ENCODE measurements at places on chromosomes 1 and 21.

DNA sequence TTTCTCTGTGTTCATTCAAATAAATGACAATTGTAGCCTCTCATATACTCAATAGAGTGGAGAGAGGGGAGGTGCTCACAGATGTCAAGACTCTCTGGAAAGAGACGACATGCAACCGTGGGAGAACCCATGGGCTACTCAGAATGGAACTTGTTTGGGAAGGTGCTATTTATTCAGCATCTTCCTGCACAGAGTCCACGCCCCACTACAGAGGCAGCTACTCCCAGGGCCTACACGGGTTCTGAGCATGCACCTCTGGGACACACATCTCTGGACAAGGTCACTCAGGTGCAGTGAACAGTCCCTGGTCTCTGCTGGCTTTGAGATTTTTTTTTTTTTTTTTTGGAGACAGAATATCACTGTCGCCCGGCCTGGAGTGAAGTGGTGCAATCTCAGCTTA is 64.1 kb downstream of the NID1 start:
- no peak for DNase-seq

GRCh38 chr21:15904389-15904788 is 174.6 kb downstream of the USP25 start:
- no peak for DNase-seq

DNA sequence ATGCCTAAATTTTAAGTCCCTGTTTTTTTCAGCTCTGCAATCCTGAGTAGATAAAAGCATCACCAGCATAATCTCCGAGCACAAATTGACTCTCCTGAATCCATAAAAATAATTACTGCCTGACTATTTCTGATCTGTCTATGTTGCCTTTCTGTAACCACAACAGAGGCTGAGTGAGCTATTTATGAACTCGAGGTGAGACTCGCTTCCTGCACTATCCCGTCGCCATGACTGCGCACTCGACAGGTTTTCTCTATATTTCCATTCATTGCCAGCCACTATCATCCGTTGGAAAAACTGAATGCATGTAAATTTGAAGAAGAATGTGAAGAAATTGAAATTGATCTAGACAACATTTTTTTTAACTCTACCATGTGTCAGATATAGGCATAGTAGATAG is 897.2 kb downstream of the ADGRL2 start:
- DNase-seq: no peak

DNA sequence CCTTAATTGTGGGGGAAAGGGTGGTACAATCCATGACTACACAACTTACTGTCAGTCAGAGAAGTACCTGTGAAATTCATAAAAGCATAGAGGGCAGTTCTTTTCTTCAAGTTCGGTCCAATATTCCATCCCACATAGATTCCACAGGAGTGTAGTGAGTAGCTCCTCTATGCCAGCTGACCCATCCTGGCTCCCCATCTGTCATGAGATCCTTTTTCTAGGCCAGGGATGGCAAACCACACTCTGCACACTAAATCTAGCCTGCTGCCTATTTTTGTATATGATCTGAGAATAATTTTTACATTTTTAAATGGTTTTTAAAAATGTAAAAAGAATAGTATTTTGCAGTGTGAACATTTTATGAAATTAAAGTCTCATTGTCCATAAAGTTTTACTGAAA is 107.0 kb upstream of the TSPAN2 start:
- DNase-seq: no peak

DNA sequence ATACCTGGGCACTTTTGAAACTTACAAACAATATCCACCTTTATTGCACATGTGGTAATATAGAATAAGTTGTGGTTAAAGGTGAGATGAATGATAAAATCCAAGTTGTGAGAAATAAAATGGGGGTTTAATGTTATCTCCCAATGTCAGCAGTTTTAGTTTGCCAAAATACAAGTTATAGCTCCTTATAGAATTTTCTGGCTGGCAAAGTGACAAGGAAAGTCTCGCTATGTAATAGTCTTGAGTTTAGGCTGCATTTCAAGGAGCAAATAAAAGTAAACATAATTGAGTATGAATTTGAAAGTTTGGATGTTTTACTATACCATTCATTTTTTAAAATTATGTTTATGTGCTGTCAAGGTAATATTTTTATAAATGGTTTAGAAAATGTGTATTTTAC is 15.0 kb upstream of the NEXN start:
- DNase-seq: no peak

GRCh38 chr1:107362468-107363140 is 221.8 kb downstream of the NTNG1 start:
- DNase-seq: no peak

- no peak for DNase-seq
These were observed 39.5 kb upstream of the NEK7 start for GRCh38 chr1:198117267-198117666.

DNA sequence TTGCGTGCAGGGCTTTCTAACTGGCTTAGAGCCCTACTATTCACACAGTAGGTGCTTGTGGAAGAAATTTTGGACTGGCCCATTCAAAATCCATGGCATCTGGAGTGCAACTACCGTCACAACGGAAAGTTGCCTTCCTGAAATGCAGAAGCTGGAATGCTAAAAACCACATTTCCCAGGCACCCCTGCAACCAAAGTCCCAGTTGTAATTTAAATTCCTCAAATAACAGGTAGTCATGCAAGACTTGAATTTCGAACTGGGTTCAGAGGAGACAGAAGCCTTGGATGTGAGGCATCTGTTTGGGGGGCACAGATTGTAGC is 186.7 kb downstream of the TOMM20 start:
- DNase-seq: no peak

- DNase-seq: no peak
These were observed 85.2 kb downstream of the ARHGEF10L start for GRCh38 chr1:17624611-17625233.

DNA sequence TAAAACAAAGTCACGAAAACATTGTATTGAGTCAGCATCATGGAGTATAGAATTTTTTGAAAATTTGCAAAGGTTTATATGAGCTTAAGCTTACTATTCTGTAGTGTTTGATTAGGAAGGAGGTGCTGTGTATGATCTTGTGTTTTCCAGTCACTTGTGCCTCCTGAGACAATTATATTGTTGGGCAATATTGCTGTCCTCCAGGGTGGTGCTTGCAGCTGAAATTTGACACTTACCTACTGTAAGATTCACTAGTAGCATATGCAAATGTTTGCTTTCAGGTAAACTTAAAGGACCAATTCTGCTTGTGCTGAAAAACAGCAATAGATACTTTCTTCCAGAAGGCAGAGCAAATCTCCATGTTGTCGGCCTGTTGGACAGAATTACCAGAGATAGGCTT is 268.0 kb downstream of the TGFB2 start:
- DNase-seq: no peak

GRCh38 chr1:33009561-33009960 is 27.1 kb downstream of the AK2 start:
- no peak for DNase-seq

- DNase-seq: no peak
These were observed 163.3 kb upstream of the FAM78B start for GRCh38 chr1:166330096-166330495.

DNA sequence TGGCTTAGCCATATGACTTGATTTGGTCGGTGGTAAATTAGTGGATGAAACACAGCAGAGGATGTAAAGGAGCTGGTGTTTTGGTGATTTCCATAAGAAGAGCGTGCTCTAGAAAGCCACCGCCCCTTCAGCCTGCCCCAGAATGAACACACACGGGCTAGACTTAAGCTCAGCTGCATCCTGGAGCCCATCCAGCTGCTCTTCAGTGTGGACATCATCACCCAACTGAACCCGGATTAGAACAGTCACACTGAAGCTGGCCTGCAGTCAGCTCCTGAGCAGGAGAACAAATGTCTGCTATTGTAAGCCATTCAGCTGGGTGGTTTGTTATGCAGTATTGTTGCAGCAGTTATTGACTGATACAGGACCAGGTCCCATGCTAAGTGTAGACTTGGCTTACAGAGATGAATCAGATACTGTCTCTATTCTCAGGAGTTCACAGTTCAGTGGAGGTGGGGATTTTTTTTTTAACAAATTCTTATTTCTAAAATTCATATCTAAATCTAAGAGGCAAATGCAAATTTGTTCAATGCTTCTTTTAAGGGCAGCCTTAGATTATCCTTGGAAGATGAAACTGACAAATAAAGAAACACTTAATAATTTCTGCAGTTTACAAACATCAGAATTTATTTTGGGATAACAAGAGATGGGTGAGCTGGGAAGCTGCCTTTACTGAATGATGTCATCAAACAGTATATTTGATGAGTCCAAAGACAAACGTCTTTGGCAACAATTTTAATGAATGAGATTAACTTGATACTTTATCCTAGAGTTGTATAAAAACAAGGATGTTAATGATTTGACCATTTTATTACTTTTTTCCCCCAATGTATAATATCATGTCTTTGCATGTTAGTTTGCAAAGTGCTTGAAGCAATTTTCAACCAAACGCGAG is 251.2 kb downstream of the TRABD2B start:
- no peak for DNase-seq

DNA sequence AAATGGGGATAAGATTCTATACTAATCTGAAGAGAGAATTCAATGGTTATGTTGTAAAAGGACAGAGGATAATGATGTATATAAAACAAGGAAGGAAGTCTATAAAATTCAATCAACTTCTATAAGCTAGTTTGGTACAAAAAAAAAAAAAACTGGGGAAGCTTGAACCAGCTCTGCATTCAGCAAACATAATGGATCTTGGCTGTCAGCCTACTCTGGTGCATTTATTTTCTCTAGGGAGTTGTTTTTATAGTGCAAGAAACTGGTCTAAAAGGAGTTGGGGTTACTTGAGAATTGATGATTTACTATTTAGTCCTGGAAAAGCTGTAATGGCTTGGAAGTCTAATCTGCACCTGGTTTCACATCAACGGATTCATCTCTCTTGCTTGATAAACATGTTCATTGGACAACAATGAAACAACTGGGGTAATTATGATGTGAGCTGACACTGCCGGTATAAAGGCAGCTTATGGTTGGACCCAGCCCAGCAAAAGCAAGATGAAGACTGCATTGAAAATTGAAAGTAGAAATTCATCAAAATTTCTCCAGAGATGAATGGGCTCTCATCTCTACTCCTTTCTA is 199.4 kb upstream of the NRIP1 start:
- DNase-seq: no peak

- DNase-seq: peak; percentile 14
These were observed 54.7 kb downstream of the APP start for GRCh38 chr21:26115899-26116298.

- DNase-seq: no peak
These were observed 4.2 kb upstream of the DYRK3 start for GRCh38 chr1:206631085-206631509.

DNA sequence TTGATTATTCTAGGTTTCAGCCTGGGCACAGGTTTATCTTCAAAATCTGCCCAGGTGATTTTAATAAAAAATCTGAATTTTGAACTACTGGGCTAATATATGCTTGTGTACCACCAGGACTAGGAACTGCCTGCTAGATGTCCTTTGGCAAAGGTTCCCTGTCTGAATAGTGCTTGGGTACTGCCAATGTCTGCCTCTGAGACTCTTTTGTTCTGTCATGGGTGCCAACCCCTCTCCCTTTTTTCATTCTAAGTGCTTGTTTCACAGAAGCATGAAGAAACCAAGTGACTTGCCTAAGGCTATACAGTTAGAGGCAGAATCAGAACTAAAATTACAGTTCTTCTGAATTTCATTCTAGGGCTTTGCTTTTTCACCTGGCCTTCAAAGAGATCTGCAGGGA is 106.3 kb upstream of the CACHD1 start:
- no peak for DNase-seq

- DNase-seq: no peak
These were observed 133.6 kb downstream of the DPYD start for GRCh38 chr1:97787231-97787630.

DNA sequence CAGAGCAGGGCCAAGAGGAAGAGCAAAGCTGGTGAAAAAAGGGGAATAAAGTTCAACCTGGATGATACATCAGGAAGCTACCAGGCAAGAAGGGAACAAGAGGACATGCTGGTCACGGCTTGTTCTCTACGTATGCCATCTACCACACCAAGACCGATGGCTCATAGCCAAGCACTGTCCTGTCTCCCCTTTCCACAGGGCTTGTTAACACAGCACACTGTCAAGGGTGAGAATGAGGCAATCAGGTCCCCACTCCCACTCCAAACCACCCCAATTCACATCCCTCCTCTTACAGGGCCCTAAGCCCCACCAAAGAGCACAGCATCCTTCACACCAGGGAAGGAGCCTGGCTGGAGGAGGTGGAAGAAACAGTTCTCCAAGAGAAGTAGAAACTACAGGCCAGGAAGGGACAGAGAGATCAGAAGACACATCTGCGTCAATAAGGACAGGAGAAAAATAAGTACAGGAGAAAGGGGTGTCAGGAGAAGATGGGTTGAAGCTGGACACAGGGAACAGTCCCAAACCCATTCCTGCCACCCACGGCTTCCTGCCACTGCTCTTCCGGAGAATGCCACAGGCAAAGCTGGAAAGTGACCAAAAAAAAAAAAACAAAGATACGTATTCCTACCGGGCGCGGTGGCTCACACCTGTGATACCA is 923 bp upstream of the SHC1 start:
- DNase-seq: no peak

GRCh38 chr1:173020138-173020750 is 30.5 kb downstream of the TNFSF18 start:
- DNase-seq: no peak

DNA sequence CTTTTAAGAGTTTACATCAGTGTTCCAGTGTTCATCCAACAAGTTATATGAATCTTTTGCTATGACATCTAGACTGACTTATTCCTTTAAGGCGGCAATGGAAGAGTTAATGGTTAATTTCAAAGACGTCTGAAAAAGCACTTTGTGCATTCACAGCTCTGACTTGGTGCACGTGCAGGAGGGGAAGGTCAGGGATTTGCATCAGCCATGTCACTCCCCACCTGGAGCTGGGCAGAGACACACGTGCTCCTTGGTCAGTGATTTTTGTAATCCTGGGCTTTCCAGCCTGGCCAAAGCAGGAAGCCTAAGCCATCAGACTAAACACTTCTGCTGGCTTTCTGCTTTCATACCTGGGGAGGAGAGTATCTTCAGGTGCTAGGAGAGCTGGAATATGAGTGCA is 96.3 kb downstream of the ST3GAL3 start:
- no peak for DNase-seq

- DNase-seq: no peak
These were observed 111.8 kb upstream of the NBPF11 start for GRCh38 chr1:148263906-148264255.

Data from AG09319 (cell line).